ENCODE measurements at places on chromosomes 3 and 15.

- DNase-seq, result no peak
Observed at GRCh38 chr3:88133711-88134263, 16.0 kb upstream of the C3orf38 start.

DNA sequence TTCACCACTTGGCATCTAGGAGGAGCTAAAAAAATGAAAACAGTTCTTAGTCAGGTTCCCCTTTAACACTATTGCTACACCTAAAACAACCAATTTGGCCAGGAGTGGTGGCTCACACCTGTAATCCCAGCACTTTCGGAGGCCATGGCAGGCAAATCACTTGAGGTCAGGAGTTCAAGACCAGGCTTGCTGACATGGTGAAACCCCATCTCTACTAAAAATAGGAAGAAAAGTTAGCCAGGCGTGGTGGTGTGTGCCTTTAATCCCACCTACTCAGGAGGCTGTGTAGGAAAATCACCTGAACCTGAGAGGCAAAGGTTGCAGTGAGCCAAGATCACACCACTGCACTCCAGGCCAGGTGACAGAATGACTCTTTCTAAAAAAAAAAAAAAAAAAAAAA lies 124.1 kb downstream of the DGKG start:
- DNase-seq, result no peak

DNA sequence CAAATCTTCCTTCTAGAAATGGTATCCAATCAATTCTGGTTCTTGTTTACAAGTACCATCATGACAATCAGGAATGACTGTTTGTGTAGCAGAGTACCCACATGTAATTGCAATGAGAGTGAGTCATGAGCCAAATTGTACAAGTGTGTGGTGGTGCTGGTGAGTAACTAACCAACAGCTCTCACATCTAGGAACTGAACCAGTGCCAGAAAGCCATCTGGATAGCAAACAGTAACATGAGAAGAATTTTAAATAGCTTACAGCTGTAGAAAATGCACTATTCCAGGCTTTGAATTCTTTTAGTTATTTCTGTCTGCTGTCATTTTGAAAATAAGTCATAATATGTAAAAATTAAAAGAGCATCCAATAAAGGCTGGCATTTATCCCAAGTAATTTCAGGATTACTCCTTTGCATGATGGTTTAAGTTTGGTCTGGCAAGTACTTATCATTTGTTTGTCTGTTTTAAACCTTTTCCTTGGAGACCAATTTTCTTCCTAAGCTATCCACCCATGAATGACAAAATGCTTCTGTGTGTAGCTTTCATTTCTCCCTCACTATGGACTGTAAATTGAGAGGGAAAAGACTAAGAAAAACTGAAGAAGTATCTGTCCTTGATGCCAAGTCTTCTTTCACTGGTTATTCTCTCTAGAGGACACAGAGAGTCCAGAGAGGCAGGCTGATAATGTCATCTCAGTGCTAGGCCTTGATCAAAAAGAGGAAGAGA lies 60.0 kb downstream of the PIK3CB start:
- DNase-seq, result peak; percentile 92

DNA sequence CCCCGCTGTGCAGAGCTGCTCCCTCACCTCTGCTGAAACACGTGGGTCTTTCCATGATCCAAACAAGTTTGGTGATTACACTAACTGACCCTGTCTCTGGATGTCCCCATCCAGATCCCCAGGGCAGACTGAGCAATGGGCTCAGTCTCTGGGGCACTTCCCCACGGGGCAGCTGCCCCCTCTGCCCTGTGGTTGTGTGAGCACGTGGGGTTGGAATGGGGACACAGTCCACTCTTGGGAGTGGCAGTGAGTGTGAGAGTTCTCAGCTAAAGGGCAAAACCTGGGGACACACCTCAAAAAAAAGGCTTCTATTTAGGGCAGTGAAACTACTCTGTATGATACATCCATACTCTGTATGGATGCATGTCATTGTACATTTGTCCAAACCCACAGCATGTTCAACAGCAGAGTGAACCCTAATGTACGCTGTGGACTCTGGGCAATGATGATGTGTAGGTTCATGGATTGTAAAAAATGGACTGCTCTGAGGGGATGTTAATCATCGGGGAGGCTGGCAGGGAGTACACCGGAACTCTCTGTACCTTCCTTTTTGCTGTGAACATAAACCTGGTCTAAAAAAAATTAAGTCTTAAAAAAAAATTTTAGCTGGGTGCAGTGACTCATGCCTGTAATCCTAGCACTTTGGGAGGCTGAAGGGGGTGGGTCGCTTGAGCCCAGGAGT lies 49.9 kb upstream of the BLM start:
- DNase-seq, result peak; percentile 46

GRCh38 chr3:184261854-184262763 lies 756 bp upstream of the CAMK2N2 start:
- no peak for DNase-seq

DNA sequence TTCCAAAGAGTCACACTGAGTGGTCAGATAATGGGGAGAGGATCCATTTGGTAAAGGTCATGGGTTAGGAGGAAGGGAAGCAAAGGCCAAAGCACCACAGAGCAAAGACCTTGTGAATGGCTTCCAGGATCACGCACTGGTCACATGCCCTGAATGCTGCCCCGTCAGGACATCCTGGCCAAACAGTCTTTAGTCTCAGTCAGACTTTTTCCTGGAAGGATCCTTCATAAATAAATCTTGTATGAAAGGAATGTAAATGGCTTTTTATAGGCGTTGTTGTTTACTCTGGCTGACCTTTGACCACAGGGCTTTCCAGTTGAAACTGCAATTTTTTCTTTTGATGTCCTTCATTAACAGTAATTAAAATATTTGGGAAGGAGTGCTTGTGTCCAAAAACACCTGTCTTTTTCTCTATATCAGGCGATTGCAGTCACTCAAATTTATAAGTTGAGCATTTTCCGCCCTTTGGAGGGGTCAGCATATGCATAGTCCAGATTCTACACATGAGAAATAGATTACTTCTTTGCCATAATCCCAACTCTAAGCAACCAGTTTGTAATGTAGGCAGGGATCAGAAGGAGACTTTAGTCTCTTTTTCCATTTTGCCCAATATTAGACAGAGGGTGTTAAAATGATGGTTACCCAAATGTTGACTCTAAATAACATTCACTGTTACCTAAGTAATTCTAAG lies 48.4 kb downstream of the CHAC1 start:
- DNase-seq, result no peak

DNA sequence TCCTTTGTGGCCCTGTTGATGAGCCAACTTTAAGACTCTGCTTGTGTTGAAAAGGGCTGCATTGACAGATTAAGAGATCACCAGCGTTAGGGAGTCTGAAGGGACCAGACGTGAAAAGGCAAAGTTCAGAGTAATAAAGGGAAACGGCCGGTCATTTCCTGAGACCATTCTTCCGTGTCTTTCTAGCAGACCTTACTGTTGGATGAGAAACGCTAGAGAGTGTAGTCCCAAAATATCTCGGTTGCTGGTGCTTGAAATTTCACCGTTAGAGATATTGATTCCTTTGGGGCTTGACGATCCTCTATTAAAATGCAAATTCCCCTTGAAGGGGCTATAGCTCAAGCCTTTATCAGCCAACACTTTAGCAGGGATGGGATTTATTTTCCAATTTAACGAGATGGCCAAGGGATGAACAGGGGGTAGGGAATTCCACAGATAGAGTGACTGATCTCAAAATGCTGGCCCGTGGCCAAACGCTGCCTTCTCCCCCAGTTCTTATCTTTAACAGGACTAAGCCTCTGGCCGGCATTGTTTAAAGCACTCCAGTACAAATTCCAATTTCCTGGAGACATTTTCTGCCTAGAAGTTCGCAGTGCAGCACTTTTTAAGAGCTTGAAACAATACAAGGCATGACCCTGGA lies 250.4 kb downstream of the TJP1 start:
- no peak for DNase-seq

- no peak for DNase-seq
Observed at GRCh38 chr15:57172925-57173324, 203.4 kb upstream of the CGNL1 start.

- no peak for DNase-seq
Observed at GRCh38 chr3:130795396-130795795, 48.8 kb upstream of the PIK3R4 start.

DNA sequence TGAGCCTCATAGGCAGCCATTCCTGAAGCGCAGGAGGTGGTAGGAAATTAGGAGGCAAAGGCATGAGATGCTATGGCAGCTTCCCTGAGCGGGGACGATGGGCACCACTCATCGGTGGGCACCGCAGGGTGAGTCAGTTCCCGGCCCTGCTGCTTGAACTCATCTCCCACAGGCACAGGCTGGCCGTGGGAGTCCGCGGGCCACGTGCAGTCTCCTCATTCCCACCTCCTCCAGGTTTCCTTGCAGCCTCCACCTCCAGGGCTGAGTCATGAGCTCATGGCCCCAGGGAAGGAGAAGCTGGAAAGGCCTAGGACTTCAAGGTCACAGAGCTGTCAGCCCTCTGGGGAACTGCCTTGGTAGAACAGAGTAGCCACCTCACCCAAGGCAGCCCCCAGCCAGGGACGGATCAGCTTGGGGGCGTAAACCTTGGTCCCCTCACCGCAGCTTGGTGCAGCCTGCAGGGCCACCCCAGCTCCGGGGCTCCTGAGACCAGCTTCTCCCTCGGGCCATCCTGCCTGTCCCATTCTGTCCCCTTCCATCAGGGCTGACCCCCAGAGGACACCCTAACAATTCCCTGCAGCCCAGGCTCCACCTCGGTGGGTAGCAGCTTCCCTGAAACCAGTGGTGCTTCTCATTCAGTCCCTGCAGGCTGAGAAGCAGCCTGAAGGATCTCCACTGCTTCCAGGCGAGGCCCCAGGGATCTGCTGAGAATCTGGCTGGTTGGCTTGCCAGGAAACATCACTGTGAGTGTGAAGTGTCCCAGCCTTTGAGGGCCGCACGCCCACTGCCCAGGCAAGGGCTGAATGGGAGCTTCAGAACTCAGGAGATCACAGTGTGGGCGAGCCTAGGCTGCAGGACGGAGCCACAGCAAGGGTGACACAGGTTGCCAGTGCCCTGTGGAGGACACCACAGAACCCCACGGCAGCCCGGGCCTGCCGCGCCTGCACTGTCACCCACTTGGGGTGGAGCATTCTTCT lies 150.7 kb upstream of the MEF2A start:
- no peak for DNase-seq

GRCh38 chr15:57387564-57388076 lies 11.3 kb downstream of the CGNL1 start:
- DNase-seq, result no peak

GRCh38 chr15:73992594-73992898 lies 451 bp upstream of the STOML1 start:
- DNase-seq, result no peak

GRCh38 chr15:55250941-55251340 lies 38.7 kb downstream of the RAB27A start:
- DNase-seq, result peak; percentile 78

GRCh38 chr3:77147836-77148578 lies 108.1 kb downstream of the ROBO2 start:
- DNase-seq, result no peak

- no peak for DNase-seq
Observed at GRCh38 chr3:147246906-147247305, 159.4 kb downstream of the ZIC4 start.

DNA sequence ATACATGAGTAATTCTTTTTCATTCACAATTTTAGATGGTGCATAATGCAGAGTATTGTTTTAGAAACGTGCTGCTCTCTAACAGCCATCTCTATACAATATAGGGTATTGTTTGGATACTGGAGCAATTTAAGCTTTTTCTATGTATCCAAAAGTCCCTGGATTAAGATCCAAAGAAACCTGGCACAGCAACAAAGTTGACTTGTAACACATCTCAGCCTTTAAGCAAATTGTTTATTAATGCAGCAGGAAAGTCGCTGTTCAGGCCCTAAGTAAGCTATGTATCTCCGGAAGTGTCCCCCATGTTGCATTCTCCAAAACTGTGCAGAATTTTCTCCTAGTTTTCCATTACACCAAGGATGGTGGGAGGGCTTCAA lies 7.3 kb downstream of the VGLL4 start:
- DNase-seq, result no peak

DNA sequence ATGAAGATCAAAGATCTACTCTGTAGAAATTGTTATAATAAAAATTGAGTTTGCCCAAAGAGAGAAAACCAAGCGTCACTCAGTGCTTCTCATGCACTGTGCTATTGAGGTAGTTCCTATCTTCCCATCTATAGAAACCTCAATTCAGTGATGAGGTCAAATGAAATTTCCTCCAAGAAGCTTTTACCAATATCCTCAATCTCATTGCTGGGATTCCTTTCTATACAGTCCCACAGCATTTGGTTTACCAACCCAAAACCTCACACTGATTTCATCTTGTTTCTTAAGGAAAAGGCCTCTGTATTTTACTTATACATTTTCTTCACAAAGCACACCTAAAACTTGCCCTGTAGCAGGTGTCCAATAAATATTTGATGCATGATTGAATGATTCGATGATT lies 147.2 kb downstream of the ALCAM start:
- DNase-seq, result no peak

DNA sequence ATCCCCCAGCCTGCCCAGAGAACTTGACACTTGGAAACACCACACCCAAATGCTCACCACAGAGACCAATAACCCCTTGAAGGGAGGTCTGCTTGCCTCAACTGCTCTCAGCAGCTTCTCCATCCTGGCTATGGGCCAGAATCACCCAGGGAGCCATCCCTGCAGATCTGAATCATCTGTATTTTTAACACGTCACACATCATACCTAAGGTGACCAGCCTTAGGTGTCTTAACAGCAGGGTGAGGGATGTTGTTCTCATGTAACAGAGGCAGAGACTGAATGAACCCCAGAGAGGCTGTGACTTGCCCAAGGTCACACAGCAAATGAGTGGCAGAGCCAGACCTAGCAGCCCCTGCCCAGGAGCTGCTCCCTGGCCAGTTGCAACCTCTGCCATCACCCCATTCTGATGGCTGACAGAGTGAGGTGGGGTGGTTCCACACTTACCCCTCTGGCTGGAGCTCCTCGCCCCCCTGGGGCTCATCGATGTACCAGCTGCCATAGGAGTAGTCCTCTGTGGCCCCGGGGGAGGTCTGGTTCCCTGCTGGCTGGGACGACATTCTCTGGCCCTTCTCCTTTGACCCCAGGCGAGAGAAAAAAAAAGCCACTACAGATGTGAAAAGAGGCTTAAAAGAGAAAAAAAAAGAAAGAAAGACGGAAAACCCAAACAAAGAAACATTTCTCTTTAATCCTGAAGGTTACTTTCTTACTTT lies 722 bp downstream of the STRA6 start:
- no peak for DNase-seq

- DNase-seq, result peak; percentile 3
Observed at GRCh38 chr3:151213151-151213550, 10.1 kb upstream of the GPR171 start.

GRCh38 chr3:116246406-116246980 lies 198.8 kb downstream of the LSAMP start:
- DNase-seq, result no peak
